Neural progenitor cell (in vitro differentiated cells): ENCODE measurements at places on chromosomes 7 and 10.

GRCh38 chr7:72753781-72754180, 74.2 kb downstream of the TYW1B start:
- no peak for DNase-seq

DNA sequence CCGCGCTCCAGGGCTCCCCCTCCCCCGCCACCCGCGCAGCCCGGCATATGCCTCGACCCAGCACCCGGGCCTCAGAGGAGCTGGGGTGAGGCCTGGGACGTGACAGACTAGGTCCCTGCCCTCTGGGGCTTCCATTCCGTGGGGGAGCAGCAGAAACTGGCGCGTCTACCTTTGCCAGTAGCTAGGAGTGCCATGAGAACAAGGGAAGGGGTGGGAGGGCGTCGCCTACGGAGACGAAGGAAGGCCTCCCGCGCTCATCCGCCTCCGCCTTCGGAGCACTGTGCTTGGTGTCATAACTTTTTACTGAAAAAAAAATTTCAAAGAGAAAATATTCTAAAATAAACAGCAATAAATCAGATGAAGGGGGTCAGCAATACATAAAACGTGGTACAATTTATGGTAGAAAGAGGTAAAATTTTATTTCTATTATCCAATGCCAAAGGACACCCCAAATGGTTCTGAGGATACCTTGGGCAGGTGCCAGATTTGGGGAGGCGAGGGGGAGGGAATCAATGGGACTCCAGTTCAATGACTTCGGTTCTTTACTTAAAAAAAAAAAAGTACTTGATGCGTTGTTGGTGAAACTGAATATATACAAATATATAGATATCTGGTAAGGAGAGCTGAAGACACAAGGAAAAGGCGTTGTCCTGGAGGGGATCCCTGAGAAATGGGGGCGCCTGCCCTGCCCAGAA, 35.1 kb upstream of the GRID1 start:
- DNase-seq = peak; percentile 38

DNA sequence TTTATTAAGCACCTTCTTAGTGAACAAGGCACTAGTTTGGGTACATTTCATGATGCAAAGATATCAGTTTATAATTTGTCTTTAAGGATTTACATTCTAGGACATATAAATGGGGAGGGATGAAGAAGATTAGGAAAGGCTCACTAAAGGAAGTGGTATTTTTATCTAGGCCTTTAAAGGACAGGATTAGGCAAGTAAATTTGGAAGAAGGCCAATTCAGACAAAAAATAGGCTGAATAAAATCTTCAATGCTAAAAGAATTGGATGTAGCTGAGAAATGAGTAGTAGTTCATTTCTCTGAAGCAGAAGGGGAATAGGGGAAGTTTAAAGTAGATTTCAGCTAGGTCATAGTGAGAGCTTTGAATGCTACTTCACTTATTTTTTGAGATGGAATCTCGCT, 4.8 kb upstream of the FAM24B start:
- DNase-seq = no peak

DNA sequence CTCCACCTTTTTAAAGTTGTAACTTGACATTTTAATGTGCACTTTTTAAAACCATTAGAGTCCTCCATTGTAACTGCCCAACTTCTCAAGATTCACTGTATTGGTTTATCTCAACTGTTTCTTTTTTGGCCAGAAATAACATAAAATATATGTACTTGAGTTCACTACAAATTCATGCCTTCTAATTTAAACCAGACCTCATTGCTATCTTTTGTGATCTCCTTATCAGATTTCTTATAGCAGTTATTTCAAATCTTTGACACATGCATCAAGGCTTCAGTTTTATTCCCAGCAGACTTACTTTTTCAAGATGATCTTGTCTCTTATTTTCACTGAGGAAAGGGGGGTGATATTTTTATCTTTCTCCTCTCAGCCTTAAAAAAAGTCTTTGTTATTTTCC, 154.3 kb downstream of the PHF14 start:
- no peak for DNase-seq

- no peak for DNase-seq
Observed at GRCh38 chr7:5390918-5391317, 32.7 kb downstream of the TNRC18 start.
